Stomach (tissue), 19 donors: ENCODE measurements at places on chromosomes 3 and 15. TPM values are rescaled to one million over a fixed set of nuclear protein-coding genes. Genes with fewer than 3 reads are reported as not detected.

The FBLN2 gene
- polyA plus RNA-seq = 4.0 TPM

The ATP13A4 gene
- polyA plus RNA-seq = 13.1 TPM

DNA sequence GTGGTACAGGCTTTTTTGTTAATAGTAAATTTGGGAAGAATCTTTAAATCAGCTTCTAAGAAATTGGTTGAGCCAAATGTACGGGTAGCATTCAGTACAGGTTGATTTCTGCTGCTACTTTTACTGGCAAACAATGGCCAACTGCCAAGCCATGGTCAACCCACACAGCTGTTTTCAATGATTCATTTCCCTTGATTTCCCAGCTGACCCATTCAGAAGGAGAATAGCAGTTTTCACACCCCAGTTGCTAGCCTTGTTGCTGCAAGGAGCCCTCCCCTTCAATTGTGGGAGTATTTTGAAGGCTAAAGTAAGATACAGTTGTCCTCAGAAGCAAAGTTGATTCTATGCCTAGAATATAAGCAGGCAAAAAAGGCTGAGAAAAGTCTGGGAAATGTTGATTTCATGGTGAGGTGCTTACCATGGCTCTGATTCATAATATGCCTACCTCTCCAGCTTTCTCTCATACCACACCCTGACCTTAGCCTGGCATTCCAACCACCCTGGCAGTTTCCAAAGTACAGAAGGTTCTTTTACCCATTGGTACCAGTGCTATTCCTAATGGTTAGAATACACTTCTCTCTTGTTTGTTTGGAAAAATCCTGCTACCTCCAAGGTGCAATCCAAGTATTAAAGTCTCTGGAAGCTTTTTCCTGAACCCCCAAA is 320.3 kb upstream of the TGFBR2 start:
- DNase-seq = peak; percentile 77

GRCh38 chr15:26358708-26359107 is 414.2 kb downstream of the GABRB3 start:
- DNase-seq = no peak

DNA sequence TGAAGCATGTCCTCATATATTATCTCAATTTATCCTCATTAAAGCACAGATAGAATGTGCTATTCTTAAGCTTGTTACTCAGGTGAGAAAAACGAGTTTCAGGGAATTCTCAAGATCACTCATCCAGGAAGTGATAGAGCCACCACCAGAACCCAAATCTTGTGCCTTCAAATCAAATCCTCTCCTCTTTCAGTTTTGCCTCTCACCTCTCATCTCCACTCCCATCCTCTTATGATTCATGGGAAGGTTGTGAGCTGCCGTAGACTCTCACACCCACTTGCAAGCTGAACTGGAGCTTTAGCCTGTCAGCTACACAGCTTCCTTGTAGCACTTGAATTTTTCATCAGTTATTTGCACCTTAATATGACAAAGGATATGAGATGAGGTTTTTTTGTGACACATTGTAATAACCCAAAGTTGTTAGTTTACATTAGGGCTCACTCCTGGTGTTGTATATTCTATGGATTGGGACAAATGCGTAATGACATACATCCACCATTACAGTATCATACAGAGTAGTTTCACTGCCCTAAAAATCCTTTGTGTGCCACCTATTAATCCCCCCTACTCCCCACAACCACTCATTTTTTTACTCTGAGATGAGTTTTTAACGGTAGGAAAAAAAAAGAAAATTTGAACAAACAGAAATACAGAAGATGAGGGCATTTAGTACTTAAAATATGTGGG is 25.7 kb downstream of the GPR15 start:
- DNase-seq = no peak

GRCh38 chr15:68106656-68107055 is 52.5 kb downstream of the PIAS1 start:
- DNase-seq = peak; percentile 28

DNA sequence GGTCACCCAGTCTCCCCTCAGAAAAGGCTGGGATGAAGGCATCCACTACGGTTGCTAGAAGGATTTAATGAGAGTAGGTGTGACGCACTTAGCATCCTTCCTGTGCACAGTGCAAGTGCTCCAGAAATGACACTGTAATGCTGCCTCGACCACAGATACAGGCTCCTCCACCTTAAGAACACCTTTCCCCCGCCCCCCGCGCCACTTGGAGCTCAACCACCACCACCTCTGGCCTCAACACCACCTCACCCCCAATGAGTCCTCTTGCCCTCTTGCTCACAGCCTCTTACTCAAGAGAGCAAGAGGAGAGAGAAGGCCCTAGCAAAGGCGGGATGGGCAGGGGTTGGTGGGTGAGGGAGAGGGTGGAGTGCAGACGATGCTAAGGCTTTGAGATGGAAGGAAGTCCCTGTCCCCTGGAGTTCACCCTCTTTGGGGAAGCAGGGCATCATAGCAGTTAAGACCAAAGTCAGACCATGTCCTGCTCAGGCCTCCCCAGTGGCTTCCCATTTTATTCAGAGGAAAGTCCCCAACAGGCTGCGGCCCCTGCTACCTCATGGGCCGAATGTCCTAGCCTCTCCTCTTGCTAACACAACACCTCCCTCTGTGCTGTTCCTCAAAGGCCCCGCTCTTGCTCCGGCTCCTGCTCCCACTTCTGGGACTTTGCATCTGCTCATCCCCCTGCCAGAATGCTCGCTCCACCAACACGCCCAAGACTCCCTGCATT is 8.3 kb downstream of the STARD5 start:
- no peak for DNase-seq

GRCh38 chr3:43729707-43730414 is 39.1 kb downstream of the ABHD5 start:
- DNase-seq = peak; percentile 61

DNA sequence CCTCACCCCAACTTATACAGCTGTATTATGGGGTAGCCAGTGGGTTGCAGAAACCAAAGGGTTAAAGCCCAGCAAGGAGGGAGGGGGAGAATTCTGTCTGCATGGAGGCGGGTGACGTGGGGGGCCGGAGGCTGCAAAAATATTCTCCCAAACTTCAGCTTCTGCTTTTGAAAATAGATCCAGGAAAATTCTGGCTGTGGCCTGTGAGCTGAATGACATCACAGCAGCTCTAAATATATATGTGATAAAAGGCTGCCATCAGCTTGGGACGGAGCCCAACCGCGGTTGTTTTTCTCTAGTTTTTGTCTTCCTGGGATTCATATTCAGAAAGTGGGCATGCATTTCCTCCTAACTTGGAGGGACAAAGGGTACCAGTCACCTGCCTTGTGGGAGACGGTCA is 27.6 kb downstream of the MAPKAPK3 start:
- no peak for DNase-seq

DNA sequence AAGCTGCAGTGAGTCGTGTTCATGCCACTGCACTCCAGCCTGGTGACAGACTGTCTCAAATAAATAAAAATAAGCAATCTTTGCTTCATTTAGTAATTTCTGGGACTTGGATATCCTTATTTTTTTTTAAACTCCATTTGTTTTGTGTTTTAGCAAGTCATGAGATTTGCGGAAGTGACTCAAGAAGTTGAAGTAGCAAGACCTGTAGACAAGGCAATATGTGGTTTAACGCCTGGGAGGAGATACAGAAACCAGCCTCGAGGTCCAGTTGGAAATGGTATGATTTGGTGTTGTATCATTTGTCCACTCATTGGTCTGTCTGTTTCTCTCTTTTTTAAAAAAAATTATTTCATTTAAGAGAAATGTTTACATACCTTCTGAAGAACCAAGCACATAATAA is 16.6 kb upstream of the RPLP1 start:
- no peak for DNase-seq

- no peak for DNase-seq
Measured at GRCh38 chr3:12489832-12490231, 5.6 kb downstream of the TSEN2 start.

- peak; percentile 78 for DNase-seq
Measured at GRCh38 chr3:184352149-184352785, 9.1 kb downstream of the CLCN2 start.

GRCh38 chr3:3366386-3366785 is 186.9 kb upstream of the CRBN start:
- DNase-seq = no peak
